ENCODE measurements at places on chromosomes 2 and 18.
A peak's percentile ranks its signal among the peaks of the same experiment; 100 is the strongest.

DNA sequence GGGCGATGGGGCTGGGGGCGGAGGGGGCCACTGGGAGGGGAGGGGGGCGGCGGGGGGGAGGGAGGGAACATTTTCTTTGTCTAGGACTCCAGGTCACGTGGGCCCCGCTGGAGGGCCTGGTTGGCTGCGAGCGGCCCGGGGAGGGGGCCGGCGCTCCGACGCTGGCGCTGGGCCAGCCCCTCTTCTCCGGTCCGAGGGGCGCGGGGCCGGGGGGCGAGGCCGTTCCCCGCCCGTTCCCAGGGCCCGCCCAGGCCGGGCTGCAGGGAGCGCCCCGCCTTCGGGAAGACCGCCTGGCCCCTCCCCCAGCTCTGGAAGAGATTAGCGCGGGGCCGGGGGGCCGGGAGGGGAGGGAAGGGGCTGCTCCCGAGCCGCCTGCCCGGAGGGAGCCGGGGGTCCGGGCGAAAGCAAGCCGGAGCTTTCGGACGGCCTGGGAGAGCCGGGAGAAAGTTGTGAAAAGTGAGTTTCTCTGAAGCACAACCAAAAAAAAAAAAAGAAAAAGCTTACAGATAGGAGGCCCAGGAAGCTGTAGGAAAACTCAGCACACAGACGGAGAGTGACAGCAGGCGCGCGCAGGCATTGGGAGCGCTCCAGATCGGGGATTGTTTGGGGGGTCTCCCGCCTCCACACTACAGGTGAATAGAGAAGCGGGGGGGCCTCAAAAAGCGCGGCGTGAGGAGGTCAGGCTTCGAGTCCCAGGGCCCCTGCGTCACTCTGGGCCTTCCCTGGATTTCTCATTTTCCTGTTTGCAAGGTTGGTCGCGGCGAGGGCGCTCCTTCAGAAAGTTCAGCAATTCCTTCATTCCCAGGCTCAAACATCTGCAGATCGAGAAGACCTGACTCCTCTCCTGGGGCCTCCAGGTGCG lies 84.1 kb upstream of the POMC start:
- DNase-seq: peak; percentile 67

DNA sequence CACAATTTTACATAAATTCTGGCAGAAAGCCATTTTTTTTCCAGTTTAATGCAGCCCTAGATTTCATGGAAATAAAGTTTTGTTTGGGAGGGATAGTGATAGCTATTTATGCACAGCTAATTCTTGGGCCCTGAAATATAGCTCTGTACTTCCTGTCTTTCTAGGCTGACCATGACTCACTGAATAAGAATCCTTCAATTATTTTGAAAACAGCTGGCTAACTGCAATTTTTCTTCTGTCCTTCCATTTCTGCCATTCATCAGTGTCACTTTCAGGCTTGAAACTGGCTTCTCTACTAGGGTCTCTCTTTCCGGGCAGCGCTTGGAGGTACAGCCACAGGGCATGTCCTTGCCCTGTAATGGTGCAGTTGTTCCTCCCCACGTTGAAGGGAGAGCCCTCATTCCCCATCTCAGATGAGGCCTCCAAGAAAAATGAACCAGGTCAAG lies 97.1 kb upstream of the TMEM178A start:
- no peak for DNase-seq

DNA sequence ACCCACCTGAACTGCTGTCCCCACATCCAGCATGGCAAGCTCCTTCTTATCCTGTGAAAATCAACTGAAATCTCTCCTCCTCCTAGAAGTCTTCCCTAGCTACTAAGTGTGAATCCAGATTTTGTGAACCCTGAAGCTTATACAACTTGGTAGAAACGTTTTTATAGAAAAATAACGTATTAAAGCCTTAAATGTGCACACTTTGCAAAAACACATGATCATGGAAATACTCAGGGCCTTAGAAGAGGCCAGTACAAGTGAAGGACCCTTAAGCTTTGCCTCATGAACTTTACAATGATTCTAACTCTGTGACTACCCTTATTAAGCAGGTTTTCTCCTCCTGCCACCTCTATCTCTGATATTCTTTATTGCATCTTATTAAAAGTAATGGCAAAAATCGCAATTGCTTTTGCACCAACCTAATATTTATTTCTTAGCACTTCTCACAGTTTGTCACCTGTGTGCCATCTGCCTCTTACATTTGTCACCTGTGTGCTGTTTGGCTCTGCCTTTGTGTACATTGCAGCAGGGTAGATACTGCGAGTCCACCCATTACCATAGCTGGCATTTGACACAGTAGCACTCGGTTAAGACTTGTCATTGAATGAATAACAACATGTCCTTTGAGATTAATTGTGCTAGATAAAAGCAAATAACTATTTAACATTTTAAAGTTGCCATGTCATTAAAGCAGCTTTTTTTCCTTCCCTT lies 42.2 kb downstream of the FRZB start:
- no peak for DNase-seq

DNA sequence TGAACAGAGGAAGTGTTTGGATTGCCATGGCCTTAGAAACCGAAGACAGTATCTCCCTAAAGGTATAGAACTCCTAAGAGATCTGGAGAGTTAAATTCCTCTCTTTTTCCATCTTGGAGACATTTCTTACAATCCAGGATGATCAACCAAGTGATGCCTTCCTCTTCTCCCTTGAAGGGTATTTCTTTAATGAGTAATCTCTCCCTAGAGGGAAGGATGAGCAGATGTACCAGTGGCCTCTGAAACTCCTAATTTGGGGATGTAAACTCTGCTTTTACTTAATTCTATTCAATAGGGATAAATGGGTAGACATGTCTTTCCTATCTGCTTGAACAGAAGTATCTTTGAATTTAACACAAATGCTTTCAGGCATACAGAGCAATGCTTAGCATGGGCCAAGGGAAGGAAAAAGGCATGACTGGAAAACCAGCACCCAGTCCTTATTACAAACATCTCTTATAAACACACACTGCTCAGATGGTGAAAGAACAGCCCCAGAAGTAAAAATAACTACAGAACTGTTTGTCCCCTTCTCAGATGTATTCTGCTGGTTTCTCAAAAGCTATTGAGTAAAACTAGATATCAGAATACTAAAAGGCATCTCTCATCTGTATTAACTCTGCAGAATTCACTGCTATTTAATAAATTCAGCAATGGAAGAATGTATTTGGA lies 4.7 kb upstream of the THNSL2 start:
- DNase-seq: no peak

DNA sequence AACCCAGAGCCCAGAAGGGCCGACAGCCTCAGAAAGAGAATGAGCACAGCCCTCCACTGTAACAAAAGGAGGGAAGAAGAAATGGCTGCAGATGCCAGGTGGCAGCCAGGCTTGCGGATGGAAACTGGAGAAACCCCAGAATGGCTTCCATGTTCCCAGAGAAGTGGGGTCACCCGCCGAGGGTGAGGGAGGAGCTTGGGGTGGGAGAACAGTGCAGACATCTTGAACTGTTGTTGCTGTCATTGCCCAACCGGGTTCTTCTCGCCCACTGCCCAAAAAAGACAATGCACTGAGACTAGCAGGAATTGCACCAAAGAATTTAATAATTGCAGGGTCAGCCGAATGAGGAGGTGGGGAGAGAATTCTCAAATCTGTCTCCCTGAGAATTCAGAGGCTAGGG lies 223.2 kb upstream of the RAB6C start:
- no peak for DNase-seq

- no peak for DNase-seq
Measured at GRCh38 chr2:233935426-233935825, 18.3 kb downstream of the TRPM8 start.

GRCh38 chr2:152421521-152422370 lies 86.8 kb downstream of the FMNL2 start:
- DNase-seq: no peak

DNA sequence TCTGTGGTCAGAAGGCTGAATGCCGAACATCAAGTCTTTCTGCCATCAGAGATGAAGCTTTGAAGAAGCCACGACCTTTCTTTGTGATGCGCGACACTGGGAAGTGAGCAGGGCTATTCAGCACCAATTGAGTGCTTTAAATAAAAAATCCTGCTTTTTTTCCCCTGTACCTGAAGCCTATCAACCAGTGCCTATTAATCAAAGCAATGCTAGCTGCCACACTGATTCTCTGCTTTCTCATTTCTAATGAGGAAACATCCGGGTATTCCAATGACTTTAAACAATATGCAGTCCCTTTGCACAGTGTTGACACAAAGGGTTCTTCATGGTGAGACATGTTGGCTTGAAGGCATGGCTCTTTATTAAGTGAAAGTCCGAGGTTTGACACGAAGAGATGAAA lies 88.0 kb downstream of the GALR1 start:
- no peak for DNase-seq

- DNase-seq: peak; percentile 36
Measured at GRCh38 chr2:102619414-102620319, at the start of gene SLC9A2. Gene SLC9A2 (plus strand): TSS chr2:102619553. CDS start chr2:102619849, 296 bp downstream.

DNA sequence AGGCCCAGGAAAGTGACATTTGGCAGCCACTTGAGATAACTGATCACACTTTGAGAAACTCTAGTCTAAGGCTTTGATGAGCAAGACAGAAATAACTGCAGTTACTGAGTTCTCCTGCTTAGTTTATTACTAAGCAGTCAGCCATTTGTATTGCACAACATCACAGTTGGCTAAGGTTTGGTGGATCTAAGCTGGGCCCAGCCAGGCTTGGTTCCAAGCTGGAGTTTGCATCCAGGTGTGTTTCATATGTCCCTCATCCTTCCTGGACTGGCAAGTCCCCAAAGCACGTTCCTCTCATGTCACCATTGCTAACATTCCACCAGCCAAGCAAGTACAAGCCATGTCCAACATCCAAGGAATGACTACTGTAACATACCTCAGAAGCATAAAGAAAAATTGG lies 71.3 kb upstream of the ZNF532 start:
- DNase-seq: no peak

Data from activated CD4-positive, alpha-beta T cell treated with anti-CD3 and anti-CD28 coated beads for 48 hours (primary cell).